ENCODE measurements at places on chromosomes 7 and 10. TPM values are rescaled to one million over a fixed set of nuclear protein-coding genes. Genes with fewer than 3 reads are reported as not detected.

- DNase-seq: no peak
Observed at GRCh38 chr7:157779206-157779605, 442.4 kb downstream of the DNAJB6 start.

- no peak for DNase-seq
Observed at GRCh38 chr10:1094112-1095057, 38.2 kb downstream of the WDR37 start.

Gene GNG11
- total RNA-seq: 1.7 TPM

- DNase-seq: no peak
Observed at GRCh38 chr7:154984601-154985188, 18.2 kb downstream of the PAXIP1 start.

DNA sequence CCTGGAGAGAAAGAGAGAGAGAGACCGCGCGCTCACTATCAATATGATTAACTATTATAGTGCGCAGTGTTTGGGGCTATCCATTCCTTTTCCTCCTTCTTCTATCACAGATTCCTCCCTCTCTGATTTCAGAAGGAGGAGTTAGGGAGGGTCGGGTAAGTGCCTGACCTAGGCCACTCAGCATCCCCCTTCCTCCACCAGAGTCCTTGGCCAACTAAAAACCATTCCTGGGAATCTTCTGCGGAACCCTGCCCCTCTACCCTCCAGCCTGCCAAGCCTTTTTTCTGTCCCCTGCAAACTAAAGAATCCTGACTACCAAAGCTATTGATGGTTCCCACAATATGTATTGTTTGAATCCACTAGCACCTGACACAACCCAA, 256.2 kb upstream of the NFE2L3 start:
- no peak for DNase-seq

Gene FEZF1
- total RNA-seq: not detected

Gene WDR37
- total RNA-seq: 18.1 TPM
